ENCODE measurements at places on chromosomes 3 and 15. TPM values are rescaled to one million over a fixed set of nuclear protein-coding genes. Genes with fewer than 3 reads are reported as not detected.

GNB4 gene
- 97.2 TPM for total RNA-seq

GOLGA8J gene
- total RNA-seq, result not detected

REC114 gene
- not detected for total RNA-seq

ITPKA gene
- 1.6 TPM for total RNA-seq

FANCD2OS gene
- not detected for total RNA-seq

OPA1 gene
- 56.2 TPM for total RNA-seq

ITIH1 gene
- total RNA-seq, result not detected

FOXL2 gene
- total RNA-seq, result 0.10 TPM

UROC1 gene
- total RNA-seq, result not detected

TMEM207 gene
- total RNA-seq, result not detected

GRAMD2A gene
- not detected for total RNA-seq

SEC22A gene
- total RNA-seq, result 25.2 TPM

GRIP2 gene
- total RNA-seq, result not detected

CRELD1 gene
- 25.2 TPM for total RNA-seq

ARHGEF3 gene
- 13.1 TPM for total RNA-seq

DNAJA4 gene
- 3.7 TPM for total RNA-seq

USP50 gene
- total RNA-seq, result not detected

LYZL4 gene
- not detected for total RNA-seq

FAM98B gene
- 12.1 TPM for total RNA-seq

DLL4 gene
- 80.4 TPM for total RNA-seq

RYK gene
- 90.6 TPM for total RNA-seq

ACVR2B gene
- 3.6 TPM for total RNA-seq

GRAMD1C gene
- total RNA-seq, result 26.8 TPM

KY gene
- not detected for total RNA-seq

DNAH1 gene
- 8.5 TPM for total RNA-seq

GPR15 gene
- total RNA-seq, result not detected

LSM3 gene
- total RNA-seq, result 6.5 TPM

HGD gene
- not detected for total RNA-seq

EXD1 gene
- total RNA-seq, result not detected

ZNF501 gene
- 4.6 TPM for total RNA-seq

DPPA2 gene
- total RNA-seq, result not detected

ALG3 gene
- 30.5 TPM for total RNA-seq

CDV3 gene
- total RNA-seq, result 201 TPM

ZNF860 gene
- 0.98 TPM for total RNA-seq

ACTRT3 gene
- total RNA-seq, result 4.9 TPM

CLDN16 gene
- under 0.01 TPM for total RNA-seq

DLEC1 gene
- not detected for total RNA-seq

CCR8 gene
- not detected for total RNA-seq

RTP2 gene
- total RNA-seq, result not detected

NR1I2 gene
- total RNA-seq, result not detected

CTXN2 gene
- not detected for total RNA-seq

TGM5 gene
- not detected for total RNA-seq

C2CD4A gene
- 1.2 TPM for total RNA-seq

ACTC1 gene
- total RNA-seq, result not detected

GXYLT2 gene
- total RNA-seq, result 1.1 TPM

UTS2B gene
- total RNA-seq, result 0.38 TPM

GABRR3 gene
- not detected for total RNA-seq

IGSF11 gene
- total RNA-seq, result not detected

PATL2 gene
- under 0.01 TPM for total RNA-seq

ROPN1 gene
- not detected for total RNA-seq

ZNF662 gene
- 3.2 TPM for total RNA-seq
